Stimulated activated CD8-positive, alpha-beta memory T cell treated with anti-CD3 and anti-CD28 coated beads, Interleukin-15, amount 100 ng/mL, for 4 hours (primary cell): ENCODE measurements at places on chromosomes 6 and 20.

DNA sequence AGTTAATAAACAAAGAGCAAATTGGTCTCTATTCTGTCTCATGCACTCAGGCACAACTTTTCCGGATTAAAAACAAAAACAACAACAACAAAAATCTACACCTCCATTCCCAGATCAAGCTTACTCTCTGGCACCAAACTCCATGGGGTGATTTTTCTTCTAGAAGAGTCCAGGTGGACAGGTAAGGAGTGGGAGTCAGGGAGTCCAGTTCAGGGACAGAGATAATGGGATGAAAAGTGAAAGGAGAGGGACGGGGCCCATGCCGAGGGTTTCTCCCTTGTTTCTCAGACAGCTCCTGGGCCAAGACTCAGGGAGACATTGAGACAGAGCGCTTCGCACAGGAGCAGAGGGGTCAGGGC, 437 bp upstream of the HLA-A start:
- DNase-seq = no peak

DNA sequence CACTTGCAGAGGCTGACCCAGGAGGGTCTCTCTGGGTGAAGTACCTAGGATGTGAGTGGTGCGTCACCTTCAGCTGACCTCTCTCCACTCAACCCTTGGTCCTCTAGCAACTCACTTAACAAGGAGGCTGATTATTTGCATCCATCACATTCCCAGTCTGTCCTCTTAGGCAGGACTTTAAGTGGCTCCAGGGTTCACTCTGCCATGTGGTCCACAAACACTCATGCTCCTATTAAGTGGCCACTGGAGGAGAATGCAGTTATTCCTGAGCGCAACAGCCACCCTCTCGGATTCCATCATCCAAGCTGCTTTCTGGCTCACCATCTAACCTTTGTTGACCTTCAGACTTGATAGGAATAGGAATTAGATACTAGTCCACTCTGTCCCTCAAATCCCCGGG, 61.1 kb upstream of the SCAF8 start:
- no peak for DNase-seq

DNA sequence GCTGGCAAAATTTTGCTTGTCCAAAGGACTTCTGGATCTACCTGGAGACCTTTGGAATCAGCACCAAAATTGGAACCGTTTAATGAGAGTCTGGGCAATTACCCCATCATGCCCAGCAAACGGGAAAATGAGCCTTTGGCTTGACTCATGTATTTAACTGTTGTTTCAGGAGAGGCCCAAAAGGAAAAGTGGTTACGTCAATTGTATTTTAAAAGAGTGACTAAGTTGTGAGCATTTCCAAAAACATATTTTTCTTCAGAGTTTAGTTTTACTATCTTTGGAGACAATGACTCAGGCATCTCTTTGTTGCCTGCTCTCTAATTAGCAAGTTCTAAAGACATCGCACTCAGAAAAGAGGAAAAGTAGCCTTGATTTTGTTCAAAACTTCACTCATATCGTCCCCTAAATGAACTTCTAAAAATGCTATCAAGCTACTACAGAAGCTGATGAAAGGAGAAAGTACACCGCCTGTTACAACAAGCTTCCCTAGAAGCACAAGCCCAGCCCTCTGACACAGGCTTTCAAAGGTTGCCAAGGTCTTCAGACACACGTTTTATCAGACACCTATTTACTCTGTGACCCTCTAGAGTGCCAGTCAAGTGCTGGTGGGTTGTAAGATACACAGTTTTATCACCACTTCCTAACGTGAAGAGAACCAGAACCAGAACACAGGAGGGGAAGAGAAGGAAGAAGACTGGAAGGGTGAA, 146.2 kb downstream of the TBX18 start:
- DNase-seq = no peak

- no peak for DNase-seq
These were observed 92.2 kb upstream of the MPC1 start for GRCh38 chr6:166474721-166475565.

GRCh38 chr20:40339661-40340449, 349.2 kb downstream of the MAFB start:
- DNase-seq = no peak

GRCh38 chr6:169714178-169714577, 10.1 kb downstream of the PHF10 start:
- DNase-seq = no peak

DNA sequence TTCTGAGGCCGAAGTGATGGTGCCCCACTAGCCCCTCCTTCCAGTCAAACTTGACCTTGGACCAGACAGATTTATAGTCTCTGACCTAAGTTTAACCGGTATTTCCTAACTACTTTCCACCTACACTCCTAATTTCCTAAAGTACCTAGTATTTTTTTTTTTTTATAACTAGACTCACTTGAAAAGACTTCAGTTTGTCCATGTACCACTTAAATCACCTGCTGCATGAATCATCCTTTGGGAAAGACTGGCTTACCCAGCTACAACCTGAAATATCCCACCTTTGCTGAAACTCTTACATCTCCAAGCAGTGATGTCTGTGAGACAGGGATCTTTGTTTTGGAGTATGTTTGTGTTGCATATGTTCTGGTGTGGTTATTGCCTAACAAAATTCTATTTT, 71.1 kb downstream of the ZDHHC14 start:
- no peak for DNase-seq

GRCh38 chr6:166738386-166739116, 111.5 kb upstream of the RPS6KA2 start:
- no peak for DNase-seq

- DNase-seq = no peak
These were observed 3.2 kb upstream of the IRF4 start for GRCh38 chr6:388202-388903.

GRCh38 chr20:44770484-44771171, 25.0 kb downstream of the KCNK15 start:
- DNase-seq = no peak

GRCh38 chr6:38750968-38751615, 36.0 kb downstream of the DNAH8 start:
- no peak for DNase-seq

- no peak for DNase-seq
These were observed 106.1 kb downstream of the NOL4L start for GRCh38 chr20:32479012-32479411.

DNA sequence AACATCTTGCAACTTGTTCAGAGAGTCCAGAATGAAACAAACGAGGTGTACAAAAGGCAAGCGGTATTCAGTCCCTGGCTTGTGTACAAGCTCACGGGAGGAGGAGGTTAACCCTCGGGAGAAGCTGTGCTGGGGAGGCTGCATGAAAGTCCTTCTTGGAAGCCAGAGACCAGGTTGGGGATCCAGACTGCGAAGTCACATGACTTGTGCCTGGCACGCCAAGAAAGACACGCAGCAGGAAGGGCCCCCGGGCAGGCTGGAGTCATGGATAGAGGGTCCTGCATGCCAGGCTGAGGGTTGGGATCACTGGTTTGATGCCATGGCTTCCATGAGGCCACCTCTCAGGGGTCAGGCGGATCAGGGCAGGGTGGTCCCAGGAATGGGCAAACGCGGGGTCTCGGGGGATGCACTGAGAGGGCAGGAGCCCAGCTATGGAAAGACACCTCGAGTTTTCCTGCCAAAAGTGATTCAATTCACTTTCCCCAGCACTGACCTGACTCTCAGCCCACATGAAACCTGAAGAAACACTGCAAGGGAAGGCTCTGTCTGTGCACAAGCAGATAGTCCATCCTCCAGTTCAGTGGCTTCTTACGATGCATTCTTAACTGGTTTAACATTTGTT, 79.4 kb downstream of the DLL1 start:
- DNase-seq = no peak

- DNase-seq = no peak
These were observed 15.4 kb downstream of the FGD2 start for GRCh38 chr6:37020812-37021211.

DNA sequence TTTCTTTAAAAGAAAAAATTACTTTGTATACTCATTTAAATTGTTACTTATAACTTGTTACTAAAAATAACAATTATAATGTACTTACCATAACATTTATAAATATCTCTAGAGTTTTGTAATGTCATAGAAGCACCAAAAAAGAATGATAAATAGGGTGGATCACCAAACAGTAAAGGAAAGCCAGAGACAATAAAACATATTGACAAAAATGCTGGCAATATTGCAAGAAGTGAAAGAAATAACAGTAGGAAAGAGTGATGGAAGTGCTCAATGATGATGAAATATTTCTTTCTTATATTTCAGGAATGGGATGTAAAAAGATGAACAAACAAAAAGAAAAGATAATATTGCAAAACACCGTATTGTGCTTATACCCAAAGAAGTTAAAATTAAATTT, 301.7 kb downstream of the CENPW start:
- DNase-seq = no peak

DNA sequence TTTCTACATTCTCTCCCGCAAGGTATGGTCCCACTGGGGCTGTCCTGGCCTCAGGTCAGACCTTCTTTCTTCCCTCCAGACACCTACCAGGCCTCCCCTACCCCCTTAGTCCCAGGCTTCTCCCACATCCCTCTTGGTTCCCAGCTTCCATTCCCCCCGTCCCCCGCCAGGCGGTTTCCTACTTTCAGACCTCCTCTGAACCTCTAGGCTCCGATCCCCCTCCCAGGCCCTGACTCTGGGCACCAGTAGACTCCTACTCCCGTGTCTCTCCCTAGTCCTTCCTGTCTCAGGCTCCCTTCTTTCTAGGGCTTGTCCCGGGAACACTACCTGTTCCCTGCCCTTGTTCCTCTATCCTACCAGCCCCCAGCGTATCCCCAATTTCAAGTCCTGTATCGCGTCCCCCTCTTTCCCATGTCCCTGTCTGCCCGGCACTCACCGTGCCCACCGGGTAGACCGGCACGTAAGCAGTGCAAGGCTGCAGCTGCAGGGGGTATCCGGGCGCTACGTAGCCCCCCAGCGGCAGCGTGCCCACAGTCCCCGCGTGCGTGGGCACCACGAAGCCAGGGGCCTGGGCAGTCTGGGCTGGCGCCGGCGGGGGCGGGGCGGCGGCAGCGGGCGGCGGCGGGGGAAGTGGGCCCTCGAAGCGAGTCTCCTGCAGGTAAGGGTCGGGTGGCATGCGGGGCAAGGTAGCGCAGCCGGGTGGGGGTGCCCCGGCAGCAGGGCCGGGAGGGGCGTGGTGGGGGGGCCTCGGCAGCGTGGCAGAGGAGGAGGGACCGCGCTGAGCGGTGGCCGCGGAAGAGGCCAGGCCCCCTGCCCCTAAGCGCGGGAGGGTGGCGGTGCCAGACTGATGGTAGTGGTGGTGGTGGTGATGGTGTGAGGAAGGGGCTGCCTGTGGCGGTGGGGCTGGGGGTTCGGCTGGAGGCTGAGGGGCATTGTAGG, 1.5 kb downstream of the PRRT1 start:
- no peak for DNase-seq

DNA sequence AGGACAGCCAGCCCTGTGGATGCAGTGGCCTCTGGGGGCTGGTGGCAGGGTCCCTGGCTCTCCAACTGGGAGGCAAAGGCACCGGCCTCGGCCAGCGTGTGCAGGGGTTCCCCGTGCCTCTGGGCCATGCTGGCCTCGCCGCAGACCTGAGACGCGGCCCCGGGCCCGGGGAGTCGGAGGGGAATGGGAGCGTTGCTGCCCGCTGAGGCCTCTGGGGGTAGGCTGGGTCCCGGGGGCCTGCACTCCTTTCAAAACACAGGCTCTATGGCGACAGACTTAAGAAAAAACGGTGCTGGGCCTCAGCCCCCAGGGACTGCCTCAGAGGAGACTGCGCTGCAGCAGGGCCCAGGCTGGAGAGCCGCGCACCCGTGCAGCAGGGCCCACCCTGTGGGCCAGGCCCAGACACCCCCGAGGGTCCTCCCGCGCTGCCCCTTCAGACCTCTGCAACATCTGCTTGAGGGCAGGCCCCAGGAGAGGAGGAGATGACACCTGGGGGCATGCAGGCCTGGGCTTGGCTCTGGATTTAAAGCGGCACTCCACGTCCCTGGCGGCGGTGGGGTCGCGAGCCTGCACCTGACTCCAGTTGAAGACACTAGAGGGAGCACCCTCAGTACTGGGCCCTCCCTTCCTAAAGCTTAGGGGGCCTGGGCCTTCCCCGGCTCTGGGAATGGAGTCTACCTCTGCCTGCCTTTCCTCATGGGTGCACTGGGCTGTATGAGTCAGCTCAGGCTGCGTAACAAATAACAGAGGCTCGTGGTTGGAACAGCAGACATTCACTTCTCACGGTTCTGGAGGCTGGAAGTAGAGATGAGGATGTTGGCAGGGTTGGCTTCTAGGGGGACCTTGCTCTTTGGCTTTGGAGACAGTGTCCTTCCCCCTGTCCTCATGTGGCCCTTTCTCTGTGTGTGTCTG, 117.4 kb upstream of the RPS6KA2 start:
- no peak for DNase-seq

DNA sequence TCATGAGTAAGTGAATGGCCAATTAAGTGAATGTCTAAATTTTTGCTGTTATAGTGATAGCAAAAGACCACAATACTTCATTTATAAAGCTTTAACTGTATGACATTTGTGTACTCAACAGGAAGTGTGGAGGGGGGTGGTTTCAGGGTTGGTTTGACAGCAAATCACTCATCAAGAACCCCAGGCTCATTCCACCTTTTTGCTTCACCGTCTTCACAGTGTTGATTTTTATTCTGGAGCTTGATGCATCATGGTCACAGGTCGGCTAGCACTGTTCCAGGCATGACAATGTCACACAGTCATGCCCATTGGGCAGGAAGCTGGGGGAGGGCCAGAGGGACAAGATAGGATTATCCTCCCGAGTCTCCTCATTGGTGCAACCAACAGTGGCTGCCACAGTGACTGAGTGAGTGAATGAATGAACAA, 75.0 kb downstream of the MDGA1 start:
- no peak for DNase-seq

- no peak for DNase-seq
These were observed 820.1 kb downstream of the TENT5A start for GRCh38 chr6:80932359-80932758.

DNA sequence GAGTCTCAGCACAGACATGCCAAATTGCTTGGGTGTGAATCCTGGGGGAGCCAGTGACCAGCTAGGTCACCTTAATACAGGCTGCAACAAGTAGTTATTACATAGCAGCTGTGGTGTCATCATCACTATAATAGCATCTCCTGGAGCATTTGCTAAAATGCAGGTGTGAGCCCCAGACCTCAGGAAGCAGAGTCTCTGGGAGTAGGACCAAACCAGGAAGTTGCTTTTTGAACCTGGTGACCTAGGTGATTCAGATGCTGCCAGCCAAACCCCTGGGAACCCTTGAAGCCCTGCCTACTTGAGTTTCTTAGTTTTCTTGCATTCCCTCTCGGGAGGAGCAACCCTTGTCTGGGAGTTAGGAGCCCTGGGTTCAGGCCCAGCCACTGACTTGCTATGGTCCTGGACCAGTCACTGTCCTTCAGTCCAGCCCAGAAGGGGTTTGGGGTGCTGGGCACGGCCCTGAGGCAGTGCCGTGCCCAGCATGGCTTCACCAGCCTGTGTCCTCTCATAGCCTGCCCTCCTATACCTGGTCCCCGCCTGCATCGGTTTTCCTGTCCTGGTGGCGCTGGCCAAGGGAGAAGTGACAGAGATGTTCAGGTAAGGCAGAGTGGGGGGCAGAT, 39.3 kb upstream of the ID1 start:
- DNase-seq = no peak

GRCh38 chr6:159529934-159530333, 163.1 kb downstream of the SOD2 start:
- DNase-seq = no peak

DNA sequence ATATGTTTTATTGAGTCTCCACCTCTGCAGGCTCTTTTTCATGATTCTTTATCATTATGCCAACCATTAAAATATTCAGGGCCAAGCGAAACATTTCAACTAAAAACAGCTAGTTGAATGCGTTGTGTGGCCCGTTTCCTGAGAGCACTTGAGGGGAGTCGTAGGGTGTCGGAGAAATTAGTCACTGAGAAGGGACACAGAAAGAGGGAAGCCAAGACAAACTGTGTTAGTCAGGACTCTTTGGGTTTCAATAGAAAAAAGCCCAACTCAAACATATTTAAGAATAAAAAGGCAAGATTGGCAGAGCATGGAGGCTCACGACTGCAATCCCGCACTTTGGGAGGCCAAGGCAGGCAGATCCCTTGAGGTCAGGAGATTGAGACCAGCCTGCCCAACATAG, 58.9 kb downstream of the MAFB start:
- DNase-seq = no peak
